ENCODE measurements at places on chromosomes 16 and 17.

GRCh38 chr17:66829386-66829864 is 5.5 kb upstream of the CACNG5 start:
- DNase-seq, result peak; percentile 41

- no peak for DNase-seq
Measured at GRCh38 chr17:8696906-8697305, 47.7 kb downstream of the CCDC42 start.

- peak; percentile 72 for DNase-seq
Measured at GRCh38 chr17:27879987-27880608, 13.1 kb downstream of the LYRM9 start.

DNA sequence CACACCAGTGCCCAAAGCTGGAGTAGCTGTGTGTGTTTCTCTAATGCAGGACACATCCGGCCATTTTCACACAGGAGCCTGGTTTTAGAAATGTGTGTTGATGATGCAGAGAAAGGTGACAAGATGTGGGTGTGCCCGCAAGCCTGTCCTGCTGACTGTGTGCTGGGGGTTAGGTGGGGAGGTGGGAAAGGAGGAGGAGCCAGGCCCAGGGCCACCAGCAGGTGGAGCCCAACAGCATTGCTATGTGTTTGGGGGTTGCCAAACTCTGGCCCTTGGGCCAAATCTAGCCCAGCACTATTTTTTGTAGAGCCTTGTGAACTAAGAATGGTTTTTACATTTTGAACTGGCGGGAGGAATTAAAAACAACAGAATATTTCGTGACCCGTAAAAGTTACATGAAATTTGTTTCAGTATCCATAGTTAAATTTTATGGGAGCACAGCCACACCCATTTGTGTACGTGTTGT is 61.7 kb upstream of the LGALS9 start:
- DNase-seq, result peak; percentile 75

- no peak for DNase-seq
Measured at GRCh38 chr17:77215281-77215680, 74.5 kb downstream of the SEC14L1 start.
